Central memory CD4-positive, alpha-beta T cell (primary cell): ENCODE measurements at places on chromosomes 7 and 10.

DNA sequence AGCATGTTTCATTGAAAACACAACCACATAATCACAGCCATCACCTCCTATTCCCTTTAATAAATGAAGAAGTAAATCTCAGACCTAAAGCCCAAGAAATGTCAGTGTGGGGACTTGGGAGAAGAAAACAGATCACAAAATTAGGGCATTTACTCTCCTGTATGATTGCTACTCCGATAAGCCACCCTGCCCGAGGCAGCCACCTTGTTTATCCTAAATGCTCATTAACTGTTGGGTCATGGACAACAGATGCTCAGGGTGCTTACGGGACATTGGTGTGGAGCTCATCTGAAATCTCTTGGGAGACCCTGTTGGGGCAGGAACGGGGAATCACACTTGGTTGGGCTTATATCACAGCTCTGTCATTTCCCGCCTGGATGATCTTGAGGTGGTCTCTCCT lies 17.5 kb upstream of the CHST15 start:
- DNase-seq: no peak

DNA sequence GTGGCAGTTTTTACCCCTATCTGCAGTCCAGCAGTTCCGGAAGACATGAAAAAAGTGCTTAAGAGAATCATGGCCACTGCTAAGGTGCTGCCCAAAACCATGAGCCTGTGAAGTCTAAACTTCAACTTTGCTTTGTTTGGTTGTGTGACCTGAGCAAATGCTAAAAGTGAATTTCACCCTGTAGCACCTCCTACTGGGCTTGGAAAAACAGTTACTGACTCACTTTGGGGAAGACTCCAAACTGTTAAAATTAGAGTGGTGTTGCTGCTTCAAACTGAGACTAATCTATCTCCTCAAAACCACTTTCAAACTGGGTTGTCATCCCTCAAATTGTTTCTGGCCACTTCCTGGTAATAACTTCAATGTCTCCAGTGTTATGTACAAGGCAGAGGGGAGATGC lies 21.3 kb downstream of the MKX start:
- DNase-seq: no peak

- no peak for DNase-seq
Measured at GRCh38 chr10:110481919-110482318, 15.8 kb upstream of the DUSP5 start.

- DNase-seq: peak; percentile 5
Measured at GRCh38 chr10:88028654-88029053, 165.2 kb downstream of the PTEN start.
